ENCODE measurements at places on chromosomes 7 and 10.

GRCh38 chr7:150556521-150557138 lies 10.6 kb upstream of the GIMAP4 start:
- DNase-seq = no peak

GRCh38 chr7:27344471-27344870 lies 101.9 kb downstream of the EVX1 start:
- no peak for DNase-seq

GRCh38 chr7:80601999-80602398 lies 36.4 kb upstream of the CD36 start:
- DNase-seq = no peak

GRCh38 chr7:121244120-121244870 lies 84.5 kb upstream of the WNT16 start:
- no peak for DNase-seq

GRCh38 chr7:92708111-92709042 lies 118.2 kb upstream of the FAM133B start:
- no peak for DNase-seq

GRCh38 chr7:2224934-2225333 lies 7.8 kb downstream of the MAD1L1 start:
- DNase-seq = no peak

DNA sequence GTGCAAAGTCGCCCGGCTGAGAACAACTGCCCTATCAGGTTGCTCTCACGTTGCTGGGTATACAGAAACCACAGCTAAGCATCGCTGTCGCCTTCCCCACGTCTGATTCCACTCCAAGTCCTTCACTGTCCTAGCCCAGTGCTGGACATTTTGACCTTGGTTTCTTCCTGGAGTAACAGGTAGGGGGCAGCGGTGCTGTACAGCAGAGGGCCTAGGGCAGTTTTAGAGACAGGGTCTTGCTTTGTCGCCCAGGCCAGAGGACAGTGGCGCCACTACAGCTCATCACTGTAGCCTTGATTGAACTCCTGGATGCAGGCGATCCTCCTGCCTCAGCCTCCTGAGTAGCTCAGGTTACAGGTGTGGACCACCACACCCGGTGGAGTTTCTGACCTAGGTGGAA lies 2.6 kb downstream of the CLDN15 start:
- DNase-seq = no peak

DNA sequence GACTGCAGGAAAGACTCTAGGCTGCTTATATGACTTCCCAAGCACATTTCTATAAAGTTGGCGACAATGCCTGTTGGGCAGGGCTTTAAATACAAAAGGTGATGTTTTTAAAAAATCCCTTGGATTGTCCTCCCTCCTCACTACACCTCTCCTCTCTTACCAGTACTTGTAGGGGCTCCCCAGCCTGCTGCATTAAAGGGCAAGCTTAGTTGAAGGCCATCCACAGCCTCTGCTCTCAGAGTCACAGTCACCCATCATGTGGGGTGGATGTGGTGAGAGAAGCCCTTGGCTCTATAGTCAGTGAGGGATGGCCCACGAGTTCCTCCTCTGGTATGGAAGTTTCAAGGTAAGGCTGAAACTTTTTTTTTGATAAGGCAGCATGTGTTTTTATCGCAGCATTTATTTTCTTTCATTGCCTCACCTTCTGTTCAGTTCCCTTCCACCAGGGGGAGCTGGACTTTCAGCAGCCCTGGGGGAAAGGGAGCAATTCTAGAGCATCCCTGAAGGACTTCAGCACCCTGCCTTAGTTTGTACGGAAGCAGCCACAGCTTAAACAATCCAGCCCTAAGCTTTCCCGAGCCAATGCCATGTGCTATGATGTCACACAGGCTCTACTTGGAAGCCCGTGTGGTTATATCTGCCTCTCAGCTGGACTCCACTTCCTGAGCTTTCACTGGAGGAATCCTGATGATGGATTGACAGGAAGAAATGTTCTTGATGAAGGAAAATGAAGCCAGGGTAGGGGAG lies 131.9 kb downstream of the CALCR start:
- no peak for DNase-seq

GRCh38 chr10:128579901-128580300 lies 453.7 kb upstream of the MKI67 start:
- DNase-seq = no peak

- DNase-seq = no peak
Observed at GRCh38 chr10:99375426-99375825, 46.3 kb downstream of the CNNM1 start.

DNA sequence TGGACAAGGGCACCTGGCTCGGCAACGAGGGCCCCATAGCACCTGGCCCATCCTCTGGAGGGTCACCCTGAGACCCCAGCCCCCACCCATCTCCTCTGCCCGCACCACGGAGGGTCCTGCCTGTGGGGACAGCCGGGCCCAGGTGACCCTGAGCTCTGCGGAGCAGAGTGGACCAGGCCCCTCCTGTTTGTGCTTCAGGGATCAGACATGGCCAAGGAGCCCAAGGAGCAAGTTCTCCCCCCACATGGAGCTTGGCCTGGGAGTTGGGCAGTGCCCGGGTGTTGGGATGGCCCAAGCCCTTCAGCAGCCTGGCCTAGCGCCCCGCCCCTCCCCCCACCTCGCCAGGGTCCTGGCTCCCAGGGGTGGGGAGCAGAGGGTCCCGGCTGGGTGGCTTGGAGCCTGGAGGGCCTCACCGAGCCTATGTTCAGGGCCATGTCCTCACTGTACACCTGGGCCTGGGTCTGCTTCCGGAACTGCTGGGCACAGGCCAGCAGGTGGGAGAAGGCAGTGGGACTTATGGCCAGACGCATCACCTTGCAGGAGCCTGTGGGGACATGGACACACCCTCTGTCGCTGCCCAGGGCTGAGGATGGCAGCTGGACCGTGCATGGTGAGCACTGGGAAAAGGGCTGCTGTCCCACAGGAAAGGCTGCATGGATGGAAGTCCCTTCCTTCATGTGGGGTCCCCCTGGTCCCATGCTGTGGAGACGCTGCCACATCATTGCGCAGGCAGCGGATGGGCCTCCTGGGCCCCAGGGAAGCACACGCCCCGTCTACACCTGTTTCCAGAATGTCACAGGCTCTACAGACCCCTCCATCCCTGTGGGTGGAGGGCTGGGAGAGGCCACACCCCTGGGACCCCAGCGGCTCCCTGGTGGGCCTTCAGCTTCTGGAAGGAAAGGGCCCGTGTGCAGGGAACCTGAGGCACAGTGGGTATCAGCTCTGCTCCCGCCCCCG lies 49.2 kb upstream of the NKX6-2 start:
- DNase-seq = no peak

GRCh38 chr7:17586711-17587110 lies 288.3 kb downstream of the AHR start:
- DNase-seq = no peak

GRCh38 chr10:79938728-79939406 lies 10.0 kb downstream of the SFTPD start:
- no peak for DNase-seq

- DNase-seq = no peak
Observed at GRCh38 chr7:96084881-96085553, 236.9 kb downstream of the SLC25A13 start.

DNA sequence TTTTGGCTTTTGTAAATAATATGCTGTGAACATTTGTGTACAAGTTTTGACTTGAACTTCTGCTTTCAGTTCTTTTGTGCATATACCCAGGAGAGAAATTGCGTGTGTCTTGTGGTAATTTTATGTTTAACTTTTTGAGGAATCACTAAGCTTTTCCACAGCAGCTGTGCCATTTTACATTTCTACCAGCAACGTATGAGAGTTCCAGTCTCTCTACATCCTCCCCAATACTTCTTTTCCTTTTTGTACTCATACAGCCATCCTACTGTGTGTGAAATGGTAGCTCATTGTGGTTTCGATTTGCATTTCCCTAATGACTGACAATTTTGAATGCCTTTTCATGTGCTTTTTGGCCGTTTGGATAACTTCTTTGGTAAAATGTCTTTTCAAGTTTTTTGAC lies 66.3 kb upstream of the INHBA start:
- no peak for DNase-seq

GRCh38 chr7:96313940-96314339 lies 8.0 kb downstream of the SLC25A13 start:
- no peak for DNase-seq

GRCh38 chr7:155305231-155305904 lies 7.7 kb downstream of the INSIG1 start:
- DNase-seq = no peak

DNA sequence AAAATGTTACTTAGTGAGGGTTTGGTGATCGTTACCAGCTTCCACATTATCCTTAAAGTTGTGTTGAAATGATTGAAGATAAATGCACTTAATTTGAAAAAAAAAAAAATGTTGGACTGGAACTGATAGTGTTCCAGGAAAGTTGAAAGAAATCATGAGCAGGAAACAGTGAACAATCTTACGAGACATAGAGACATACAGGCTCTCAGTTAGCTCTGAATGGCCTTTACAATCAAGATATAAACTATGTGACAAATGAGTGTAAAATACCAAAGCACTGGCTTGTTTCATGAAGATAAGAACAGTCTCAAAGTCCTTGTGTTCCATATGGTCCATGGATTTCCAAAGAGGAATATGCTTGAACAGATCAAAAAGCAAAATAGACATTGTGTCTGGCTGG lies 430.1 kb upstream of the ETV1 start:
- DNase-seq = no peak

DNA sequence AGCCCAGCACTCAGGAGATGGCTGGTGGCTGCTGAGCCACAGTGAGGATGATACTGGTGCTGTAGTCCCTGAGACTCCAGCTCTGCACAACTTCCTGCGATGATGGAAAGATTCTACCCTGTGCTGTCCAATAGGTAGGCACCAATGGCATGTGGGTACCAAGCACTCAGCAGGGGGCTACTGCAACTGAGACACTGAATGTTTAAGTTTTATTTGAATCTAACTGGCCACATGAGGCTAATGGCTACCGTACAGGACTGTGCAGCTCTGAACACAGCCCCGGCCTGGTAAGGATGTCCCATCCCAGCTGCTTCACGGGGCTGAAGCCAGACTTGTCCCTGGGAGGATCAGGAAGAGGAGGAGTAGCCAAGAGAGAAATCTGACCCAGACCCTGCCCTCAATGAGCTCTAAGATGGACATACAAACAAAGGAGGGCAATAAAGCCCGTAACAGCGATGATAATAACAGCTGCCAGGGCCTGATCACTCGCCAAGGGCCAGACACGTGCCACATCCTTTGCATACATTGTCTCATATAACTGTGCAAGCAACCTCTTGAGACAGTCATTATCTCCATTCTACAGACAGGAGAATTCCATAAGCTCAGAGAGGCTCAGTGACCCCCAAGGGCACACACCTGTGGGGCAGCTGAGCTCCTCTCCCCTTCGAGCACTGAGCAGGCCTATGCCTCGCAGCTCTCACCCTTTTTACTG lies 3.8 kb downstream of the GPRIN2 start:
- no peak for DNase-seq

DNA sequence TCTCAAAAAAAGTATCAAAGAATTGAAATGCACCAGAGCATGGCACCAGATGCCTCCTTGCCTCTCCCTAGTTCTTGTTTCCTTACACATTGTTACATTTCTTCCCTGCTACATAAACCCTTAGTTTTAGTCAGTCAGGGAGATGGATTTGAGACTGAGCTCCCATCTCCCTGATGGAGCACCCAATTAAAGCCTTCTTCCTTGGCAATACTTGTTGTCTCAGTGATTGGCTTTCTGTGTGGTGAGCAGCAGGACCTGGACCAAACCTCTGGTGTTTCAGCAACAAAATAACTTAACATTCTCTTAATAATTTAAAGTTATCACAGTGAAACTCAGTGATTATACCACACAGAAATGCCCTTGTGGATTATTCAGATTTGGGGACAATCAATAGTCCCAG lies 26.9 kb downstream of the PPP1R3C start:
- no peak for DNase-seq

GRCh38 chr7:101620991-101621390 lies 8.1 kb downstream of the MYL10 start:
- no peak for DNase-seq

DNA sequence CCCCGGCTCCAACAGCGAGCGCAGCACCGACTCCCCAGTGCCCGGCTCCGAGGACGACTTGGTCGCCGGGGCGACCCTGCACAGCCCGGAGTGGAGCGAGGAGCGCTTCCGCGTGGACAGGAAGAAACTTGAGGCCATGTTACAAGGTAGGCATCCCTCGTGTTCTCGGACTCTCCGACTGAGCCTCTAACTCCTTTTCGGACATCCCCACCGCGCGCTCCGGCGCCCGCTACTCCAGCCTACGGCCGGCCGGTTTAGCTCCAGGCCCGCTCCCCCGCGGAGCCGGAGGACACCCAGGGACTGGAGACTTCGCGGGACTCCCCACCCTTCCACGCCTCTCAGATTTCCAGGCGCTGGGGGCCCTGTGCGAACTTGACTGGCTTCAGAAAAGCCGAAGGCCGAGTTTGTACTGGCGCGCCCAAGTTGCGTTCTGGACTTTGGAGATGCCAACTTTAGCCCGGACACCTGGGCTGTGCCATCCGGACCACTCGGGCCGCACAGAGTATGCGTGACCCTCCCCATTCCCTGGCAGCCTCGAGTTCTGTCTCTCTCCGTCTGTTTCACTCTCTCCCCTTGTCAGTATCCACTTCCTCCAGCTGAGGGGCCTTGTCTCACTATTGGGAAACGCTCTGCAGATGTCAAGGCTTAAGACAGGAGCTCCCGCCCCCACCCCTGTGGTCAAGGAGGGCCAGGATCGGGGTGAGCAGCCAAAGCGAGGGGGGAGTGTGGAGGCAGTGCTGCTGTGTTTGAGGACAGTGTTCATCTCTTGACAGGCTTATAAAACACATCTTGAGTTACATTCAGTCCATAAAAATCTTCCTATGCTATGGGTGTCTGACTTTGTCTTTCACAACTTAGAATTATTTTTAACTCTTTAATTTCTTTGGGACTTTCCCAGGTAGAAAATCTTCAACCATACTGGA lies 777 bp downstream of the BICC1 start:
- no peak for DNase-seq

Measured in activated T-helper 1 cell treated with anti-CD3 and anti-CD28 coated beads, Interleukin-2, amount 50 U/mL, for 16 hours (primary cell).